ENCODE measurements at places on chromosomes 16 and 17. TPM values are rescaled to one million over a fixed set of nuclear protein-coding genes. Genes with fewer than 3 reads are reported as not detected.
A peak's percentile ranks its signal among the peaks of the same experiment; 100 is the strongest.

The NGFR gene
- total RNA-seq = 0.14 TPM

The MYH3 gene
- 4.6 TPM for total RNA-seq

The ZSCAN10 gene
- total RNA-seq = not detected

- no peak for DNase-seq
These were observed 9.6 kb upstream of the ERN1 start for GRCh38 chr17:64139542-64139941.

DNA sequence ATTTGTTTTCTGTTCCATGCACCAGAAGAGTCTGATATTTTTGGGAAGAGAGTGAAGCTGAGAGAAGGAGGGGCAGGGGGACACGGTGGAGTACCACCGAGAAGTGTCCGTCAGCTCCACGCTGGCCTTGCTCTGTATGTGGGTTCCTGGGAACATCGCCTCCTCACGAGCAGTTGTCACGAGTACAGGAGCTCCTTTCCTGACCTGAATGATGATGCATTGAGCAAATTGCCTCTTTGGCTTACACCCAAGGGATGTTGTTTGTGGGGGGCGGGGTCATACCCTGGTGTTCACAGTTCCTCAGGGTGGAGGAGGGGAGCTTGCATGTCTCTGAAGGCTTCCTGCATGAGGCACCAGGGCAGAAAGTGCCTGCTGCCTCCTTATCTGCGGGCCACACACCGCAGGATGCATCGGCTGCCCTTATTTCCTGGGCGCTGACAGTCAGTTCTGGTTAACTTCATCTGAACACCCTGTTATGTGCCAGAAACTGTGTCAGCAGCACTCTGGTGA lies 36.2 kb downstream of the RGS9 start:
- peak; percentile 81 for DNase-seq

- DNase-seq = no peak
These were observed 67.8 kb upstream of the MMP2 start for GRCh38 chr16:55411231-55411630.

DNA sequence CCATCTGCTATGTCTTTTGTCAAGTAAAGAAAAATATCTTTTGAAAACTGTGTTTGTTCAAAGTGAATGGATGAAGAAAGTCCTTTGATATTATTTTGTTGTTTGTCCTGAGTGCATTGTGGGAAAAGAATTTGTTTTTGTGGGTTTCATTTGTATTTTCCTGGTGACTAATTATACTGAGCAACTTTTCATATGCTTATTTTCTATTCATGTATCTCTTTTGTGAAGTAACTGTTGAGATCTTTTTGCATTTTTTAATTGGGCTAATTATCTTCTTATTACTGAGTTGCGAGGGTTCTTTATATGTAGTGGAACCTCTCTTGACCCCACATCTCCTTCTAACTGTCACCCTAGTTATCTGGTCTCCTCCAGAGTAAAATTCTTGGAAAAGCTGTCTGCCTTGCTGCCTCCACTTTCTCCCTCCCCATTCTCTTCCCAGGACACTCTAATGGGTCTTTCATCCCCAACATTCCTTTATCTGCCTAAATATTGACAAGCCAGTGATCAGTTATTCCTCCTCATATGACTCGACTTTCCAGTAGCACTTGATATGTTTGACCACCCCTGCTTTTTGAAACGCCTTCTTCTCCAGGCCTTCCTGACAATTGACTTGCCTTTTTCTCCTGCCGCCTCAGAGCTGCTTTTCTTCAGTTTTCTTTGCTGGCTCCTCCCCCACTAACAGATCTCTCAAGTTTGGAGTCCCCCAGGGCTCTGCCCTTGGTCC lies 117.6 kb upstream of the HAS3 start:
- DNase-seq = no peak

- peak; percentile 98 for DNase-seq
These were observed at the start of gene ANKFY1 for GRCh38 chr17:4263282-4264215. Gene ANKFY1, minus strand, starts transcription at chr17:4263979. Its CDS starts 38 bp downstream, at chr17:4263941.

DNA sequence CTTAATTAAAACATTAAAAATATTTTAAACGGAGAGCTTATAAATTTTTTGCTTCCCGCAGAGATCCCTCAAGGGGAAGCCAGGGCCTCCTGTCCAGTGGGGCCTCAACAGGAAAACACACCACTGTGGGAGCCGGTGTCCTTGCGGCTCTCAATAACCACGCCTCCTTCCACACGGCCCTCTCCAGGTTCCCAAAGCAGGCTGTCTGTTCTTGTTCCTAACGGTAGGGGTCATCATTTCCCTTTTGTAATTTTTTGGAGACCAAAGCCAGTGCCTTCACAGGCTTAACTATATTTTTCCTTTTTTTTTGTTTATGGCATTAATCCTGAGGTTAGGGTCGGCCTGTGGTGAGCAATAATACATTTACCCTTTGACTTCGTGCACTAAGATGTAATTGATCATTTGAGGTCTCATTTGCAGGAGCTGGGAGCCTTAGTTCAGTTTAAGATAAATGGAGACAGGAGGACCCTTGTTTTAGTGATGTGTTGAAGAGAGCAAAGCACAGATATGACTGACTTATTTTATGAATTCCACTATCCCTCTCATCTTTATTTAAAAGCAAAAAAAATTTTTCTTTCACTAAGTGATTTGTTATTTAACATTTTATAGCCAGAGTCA lies 77.5 kb upstream of the N4BP1 start:
- DNase-seq = no peak

Data from activated T-helper 2 cell treated with anti-CD3 and anti-CD28 coated beads, Interferon-gamma antibody, Interleukin-2, Interleukin-4, amounts not matched to agents 10 μg/mL and 5 μg/mL and 100 μg/mL, durations not matched to agents 14 hours and 24 hours and 36 hours (primary cell).